ENCODE measurements at places on chromosomes 7 and 10. TPM values are rescaled to one million over a fixed set of nuclear protein-coding genes. Genes with fewer than 3 reads are reported as not detected.

Gene FBXO24
- total RNA-seq: 0.32 TPM

Gene PAPOLB
- total RNA-seq: not detected

Gene CDC14C
- total RNA-seq: not detected

Gene SPDYE6
- not detected for total RNA-seq

Gene SAP25
- 0.32 TPM for total RNA-seq

Gene KIAA1217
- 69.4 TPM for total RNA-seq

Gene FBXL13
- 0.36 TPM for total RNA-seq

DNA sequence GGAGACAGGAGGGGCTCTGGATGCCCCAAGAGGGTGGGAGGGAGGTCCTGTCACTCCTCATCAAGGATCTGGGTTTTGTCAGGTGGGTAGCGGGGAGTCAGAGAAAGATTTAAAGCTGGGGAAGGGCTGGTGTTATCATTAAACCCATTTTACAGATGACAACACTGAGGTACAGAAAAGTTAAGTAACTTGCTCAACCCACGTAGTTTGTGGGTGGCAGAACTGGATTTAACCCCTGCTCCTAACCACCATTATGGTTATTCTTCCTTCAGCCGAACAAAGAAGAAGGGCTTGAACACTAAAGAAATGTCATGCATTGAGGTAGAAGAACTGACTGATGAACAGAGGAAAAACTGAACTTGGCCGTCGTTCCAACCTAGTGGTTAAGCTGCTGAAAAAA lies 24.9 kb upstream of the PRKAG2 start:
- ATAC-seq: no peak

DNA sequence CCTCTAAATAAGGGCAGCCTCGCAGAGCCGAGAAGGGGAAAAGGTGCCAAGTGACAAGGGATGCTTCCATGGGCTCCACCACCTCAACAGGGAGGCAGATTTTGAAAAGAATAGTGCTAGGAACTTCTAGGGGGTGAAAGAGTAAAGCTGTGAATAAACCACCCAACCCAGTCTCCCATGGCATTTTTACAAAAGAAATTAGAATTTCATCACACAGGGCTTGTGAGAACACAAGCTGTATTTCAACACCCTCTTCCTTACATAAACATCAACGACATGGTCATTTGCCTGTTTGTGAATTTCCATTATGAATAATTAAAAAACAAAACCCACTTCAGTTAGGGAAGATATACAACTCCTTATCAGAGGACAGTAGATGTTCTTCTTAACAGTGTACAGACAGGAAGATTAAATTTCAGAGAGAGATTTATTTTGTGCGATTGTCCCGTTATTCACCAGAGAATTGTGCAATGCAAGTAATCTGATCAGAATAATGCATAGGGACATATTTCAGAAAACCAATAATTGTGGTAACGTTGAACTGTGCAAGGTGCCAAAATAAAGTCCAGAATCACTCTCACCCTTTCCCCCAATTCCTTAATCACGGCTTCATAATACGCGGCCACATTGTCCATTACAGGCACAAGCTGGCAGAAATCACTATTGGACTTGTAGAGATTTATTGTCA lies 207.8 kb upstream of the MGMT start:
- no peak for ATAC-seq

DNA sequence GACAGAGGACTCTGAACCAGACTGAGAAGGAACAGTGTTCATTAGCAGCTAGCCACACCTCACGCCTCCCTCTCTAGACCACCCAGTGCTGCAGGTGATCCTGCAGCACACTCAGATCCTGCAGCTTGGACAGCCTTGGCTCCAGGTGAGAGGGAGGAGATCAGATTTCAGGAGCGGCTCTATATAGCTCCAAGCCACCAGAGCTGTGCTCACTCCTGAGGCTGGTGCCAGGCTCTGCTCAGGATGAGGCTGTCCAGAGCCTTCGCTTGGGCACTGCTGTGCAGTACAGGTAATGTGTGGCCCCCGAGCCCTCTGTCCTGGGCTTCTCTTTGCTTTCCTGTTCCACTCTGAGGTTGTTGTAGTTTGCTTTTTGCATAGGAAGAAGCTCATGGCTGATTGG lies 42.4 kb downstream of the C10orf120 start:
- ATAC-seq: no peak

DNA sequence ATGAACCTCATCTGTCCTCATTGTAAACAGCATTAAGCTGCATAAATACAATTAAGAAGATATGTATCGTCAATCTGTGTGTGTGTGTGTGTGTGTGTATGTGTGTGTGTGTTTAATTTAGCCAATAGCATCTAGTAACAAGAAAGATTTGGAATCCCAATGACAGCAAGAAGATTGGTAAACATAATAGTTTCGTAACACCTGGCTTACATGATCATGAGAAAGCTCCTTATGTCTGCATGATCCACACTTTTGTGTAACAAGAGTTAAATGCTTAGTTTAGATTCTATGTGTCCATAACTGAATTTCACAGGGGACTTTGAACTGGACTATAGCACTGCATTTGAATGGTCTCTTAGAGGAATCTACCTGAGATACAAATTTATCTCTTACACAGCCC lies 191.0 kb upstream of the BET1 start:
- ATAC-seq: no peak

GRCh38 chr7:150420242-150420641 lies 30.2 kb upstream of the GIMAP8 start:
- ATAC-seq: no peak

DNA sequence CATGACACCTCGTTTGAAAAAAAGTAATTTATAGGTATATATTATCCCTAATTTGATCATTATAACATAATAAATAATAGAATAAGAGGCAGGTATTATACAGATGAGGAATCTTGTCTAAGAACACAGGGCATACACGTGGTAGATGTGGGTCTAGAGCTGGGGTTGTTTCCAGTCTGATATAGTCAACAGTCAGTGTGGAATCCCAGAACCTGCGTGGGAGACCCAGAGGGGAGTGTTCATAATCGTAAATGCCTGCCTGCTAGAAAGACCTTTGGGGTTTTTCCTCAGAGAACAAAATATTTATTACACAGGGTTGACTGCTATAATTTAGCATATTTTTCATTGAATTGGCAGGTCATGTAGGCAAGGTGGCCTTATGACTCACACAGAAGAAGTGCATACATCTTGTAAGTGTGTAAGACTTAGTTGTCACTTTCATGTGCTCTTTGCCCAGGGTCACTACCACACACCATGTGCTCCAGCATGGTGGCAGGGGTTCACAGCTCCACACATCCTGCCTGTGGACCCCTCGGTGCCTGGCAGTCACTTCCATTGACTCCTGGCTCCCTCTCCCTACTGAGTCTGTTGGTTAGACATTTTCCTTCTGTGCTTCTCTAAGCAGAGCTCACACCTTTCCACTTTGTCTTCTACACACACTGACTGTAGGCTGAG lies 94.9 kb upstream of the IKZF1 start:
- ATAC-seq: no peak

DNA sequence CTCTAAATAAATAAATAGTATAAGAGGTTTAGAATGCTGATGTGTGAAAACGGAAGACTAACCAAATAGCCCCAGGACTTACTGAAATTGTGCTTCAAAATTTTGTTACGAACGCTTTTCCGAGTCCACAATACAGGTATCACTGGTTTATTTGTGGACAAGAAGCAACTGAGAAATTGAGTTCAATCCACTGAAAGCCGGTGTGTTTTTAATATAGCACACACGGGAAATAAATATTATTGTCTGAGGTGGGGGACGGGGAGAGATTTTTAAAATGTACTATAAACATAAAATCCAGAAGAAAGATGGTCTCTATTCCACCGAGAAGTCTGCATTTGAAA lies 598 bp downstream of the SLC16A12 start:
- ATAC-seq: no peak

GRCh38 chr10:22321156-22321923 lies 441 bp downstream of the BMI1 start:
- ATAC-seq: peak; percentile 60

GRCh38 chr10:132856869-132857524 lies 71.0 kb upstream of the NKX6-2 start:
- ATAC-seq: no peak

DNA sequence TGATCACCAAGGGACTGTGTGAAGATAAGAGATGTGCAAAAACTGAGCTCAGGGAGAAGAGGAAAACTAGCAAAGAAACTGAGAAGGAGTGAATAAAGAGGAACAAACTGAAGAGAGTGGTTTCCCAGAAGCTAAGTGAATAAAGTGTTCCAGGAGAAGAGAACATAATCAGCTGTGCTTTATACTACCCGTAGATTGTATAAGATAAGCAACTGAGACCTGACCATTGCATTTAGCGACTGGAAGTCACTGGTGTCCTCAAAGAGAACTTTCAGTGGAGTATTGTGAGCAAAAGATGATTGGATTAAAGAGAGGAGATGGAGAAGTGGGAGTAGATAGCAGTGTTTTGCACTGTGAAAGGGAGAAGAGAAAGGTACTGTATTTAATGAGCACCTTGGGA lies 14.6 kb downstream of the PHTF2 start:
- ATAC-seq: no peak

GRCh38 chr7:13352677-13353076 lies 636.8 kb downstream of the ETV1 start:
- no peak for ATAC-seq

GRCh38 chr7:41996381-41997035 lies 240.5 kb downstream of the GLI3 start:
- ATAC-seq: no peak

- no peak for ATAC-seq
Measured at GRCh38 chr10:53675177-53675576, 902.6 kb upstream of the MBL2 start.

DNA sequence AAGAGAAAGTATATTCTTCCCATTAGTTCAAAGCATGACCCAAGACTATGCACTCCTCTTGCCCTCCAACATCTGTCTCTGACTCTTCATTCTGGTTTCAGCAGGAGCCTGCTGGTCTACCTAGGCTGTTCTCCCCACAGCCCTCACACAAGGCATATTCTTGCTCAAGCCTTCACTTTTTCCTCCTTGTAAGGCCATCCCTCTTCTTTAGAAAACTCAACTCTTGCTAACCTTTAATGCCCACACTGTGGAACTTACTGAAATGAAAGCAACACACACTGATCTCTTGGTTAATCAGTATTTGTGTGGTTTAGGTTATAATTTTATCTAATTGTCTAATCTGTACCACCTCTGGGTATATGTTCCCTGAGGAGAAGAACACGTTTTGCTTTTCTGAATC lies 75.8 kb downstream of the PRKCQ start:
- ATAC-seq: no peak

- ATAC-seq: no peak
Measured at GRCh38 chr10:34713875-34714274, 101.2 kb downstream of the PARD3 start.

DNA sequence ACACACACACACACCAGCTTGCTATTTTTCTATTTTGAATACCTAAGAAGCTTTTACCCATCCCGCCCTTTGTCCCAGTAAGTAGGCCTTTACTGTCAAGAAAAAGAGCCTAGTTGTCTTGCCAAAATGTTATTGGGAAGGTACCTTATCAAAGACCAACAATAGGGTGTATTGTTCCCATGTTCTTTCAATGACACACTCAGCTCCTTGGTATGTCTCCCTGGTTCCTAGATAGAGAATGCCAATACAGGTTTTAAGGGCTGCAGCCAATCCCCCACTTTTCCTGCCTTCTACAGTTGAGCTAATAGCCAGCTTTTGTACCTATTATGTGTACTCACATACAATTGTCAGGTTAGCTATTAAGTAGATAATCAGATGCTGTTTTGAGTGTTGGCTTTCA lies 92.0 kb upstream of the LRRTM3 start:
- ATAC-seq: no peak

- no peak for ATAC-seq
Measured at GRCh38 chr10:132708441-132708840, 77.5 kb downstream of the NKX6-2 start.

GRCh38 chr7:112484671-112485167 lies 3.9 kb downstream of the LSMEM1 start:
- no peak for ATAC-seq

GRCh38 chr10:15712883-15713282 lies 6.8 kb downstream of the ITGA8 start:
- ATAC-seq: no peak

- ATAC-seq: no peak
Measured at GRCh38 chr10:110698340-110698739, 54.2 kb downstream of the RBM20 start.

DNA sequence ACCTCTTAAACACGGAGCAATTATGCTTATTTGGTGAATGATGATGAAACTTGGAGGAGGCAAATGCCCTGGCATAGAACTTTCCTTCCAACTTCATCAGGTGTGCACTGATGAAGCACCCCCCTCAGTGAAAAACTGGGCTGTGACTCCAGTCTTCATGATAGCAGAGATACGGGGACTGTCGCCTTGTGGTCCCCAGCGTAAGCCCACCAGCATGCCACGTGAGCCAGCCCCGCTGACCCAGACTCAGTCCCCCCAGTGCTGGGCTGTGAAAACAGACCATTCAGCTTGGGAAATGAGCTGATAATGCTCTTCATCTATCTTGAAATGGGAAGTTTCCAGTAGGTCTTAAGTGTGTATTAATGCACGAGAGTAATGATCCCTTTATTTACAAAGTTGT lies 177.0 kb downstream of the SNX10 start:
- no peak for ATAC-seq

DNA sequence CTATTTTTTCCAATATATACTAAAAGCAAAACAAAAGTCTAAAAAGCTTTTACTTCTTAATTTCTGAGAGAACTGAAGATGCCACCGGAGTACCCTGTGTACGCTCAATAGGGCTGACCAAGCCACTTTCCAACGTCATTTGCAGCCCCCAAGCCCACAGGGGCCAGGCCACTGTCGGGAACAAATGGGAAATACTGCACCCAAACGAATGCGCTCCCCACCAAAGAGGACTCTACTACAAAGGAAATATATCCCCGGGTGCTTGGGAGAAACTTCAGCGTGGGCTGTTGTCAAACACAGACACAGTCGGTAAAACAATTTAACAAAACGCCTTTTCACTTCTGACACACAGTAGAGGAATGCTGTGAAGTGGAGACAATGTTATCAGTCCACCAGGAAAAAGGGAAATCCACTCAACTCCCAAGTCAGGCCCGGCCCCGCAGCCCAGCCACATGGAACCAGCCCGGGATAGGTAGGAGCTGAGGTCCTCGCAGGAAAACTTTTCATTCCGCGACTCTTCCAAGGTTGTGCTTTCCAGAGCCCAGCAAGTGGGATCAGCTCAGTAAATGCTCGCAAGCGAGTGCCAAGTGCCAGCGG lies 1.4 kb downstream of the PARD3 start:
- ATAC-seq: peak; percentile 11

DNA sequence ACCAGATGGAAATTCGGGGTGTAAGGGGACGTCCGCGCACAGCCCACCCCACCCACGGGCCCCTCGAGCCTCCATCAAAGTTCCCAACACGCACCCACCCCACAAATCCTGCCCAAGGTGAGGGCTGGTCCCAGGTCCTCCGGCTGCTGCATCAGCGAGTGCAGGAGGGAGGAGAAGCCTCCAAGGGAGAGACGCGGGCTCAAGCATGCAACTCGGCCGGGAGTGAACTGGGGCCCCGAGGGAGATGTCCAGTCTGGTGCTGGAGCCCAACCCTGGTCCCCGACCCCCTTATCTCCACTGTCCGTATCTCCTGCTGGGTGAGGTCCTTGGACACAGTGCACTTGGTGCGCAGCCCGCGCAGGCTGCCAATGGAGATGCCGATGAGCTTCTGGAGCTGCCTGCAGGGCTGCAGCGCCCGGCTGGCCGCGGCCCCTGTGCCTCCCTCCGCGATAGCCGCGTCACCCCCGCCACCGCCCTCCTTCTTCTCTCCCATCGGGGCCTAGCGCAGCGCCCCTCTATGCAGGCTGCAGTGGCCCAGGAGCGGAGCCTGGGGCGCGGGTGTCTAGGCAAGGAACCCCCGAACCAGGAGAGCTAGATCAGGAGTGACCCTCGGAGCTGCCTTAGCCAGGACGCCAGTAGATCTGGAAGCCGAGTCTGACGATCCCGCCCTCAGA lies 489.2 kb downstream of the ZNF33B start:
- ATAC-seq: no peak

GRCh38 chr10:89543841-89544240 lies 8.4 kb upstream of the SLC16A12 start:
- ATAC-seq: no peak
